ENCODE measurements at places on chromosomes 16 and 17.

- no peak for DNase-seq
Measured at GRCh38 chr16:73420244-73420643, 372.3 kb upstream of the ZFHX3 start.

- DNase-seq: no peak
Measured at GRCh38 chr16:29779474-29779873, 1.4 kb downstream of the ZG16 start.

GRCh38 chr17:58267347-58268324, 13.1 kb downstream of the MPO start:
- no peak for DNase-seq

- no peak for DNase-seq
Measured at GRCh38 chr17:57555636-57556175, 189.4 kb downstream of the CCDC182 start.

DNA sequence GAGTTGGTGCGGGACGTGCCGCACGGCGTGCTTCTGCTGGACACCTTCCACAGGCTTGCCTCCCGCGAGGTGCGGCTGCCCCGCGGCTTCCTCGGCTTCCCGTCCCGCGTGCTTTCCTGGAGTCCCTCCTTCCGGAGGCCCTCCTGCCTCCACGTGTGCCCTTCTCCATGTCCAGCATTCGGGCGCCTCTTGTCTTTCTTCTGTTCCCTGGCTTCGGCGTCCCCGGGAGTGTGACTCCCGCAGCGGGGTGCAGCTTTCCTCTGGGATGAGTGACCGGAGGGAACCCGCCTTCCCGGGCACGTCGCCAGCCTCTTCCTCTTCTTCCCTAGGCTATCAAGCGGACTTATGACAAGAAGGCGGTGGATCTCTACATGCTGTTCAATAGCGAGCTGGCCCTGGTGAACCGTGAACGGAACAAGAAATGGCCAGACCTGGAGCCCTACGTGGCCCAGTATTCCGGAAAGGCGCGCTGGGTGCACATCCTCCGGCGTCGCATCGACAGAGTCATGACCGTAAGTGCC, 23.0 kb downstream of the DNAH2 start:
- DNase-seq: no peak

DNA sequence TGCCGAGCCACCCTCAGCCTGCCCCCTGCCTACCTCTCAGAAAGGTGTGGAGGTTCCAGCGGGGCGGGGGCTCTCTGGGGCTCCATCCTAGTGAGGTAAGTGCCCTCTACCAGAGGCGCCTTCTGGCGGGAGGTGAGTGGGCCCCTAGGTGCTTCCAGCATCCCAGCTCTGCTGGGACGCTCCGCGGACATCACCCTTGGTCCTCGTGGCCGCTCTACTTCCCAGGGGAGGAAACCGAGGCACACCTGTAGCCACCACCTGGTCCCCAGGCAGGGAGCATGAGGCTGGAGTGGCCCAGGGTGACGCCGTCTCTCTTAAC, 1.4 kb downstream of the MCRIP2 start:
- no peak for DNase-seq

GRCh38 chr16:3088925-3089716, 10.0 kb downstream of the ZSCAN10 start:
- DNase-seq: no peak

DNA sequence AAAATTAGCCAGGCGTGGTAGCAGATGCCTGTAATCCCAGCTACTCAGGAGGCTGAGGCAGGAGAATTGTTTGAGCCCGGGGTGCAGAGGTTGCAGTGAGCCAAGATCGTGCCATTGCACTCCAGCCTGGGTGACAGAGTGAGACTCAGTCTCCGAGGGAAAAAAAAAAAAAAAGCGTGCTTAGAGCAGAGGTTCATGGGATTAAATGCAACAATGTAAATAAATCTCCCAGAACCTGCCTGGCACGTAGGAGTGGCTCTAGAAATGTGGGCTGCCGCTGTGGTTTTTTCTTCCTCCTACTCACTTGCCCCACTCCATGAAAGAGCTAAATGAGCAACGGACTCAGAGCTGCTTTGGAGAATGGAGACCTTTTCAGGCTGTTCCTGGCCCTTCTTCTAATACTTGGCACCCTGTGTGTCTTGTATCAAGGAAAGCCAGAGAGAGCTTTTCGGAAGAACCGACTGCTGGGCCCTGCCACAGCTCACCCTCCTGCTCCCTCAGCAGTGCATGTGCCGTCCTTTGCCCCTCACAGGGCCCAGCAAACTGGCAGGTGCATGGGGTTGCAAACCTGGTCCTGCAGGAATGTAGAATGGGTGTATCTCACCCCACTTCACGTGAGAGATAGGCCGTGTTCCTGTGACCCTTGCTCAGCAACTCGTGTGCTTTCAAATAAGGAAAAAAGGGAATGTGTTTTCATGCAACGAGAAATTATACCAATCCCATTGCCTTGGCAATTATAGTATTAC, 52.0 kb downstream of the LDHD start:
- no peak for DNase-seq

Data from activated naive CD4-positive, alpha-beta T cell (primary cell).